Activated CD8-positive, alpha-beta memory T cell treated with anti-CD3 and anti-CD28 coated beads for 36 hours (primary cell): ENCODE measurements at places on chromosomes 4 and X. TPM values are rescaled to one million over a fixed set of nuclear protein-coding genes. Genes with fewer than 3 reads are reported as not detected.

DKK2 gene
- not detected for total RNA-seq

MUC7 gene
- not detected for total RNA-seq

TMEM255A gene
- not detected for total RNA-seq

RGN gene
- total RNA-seq: not detected

DCHS2 gene
- not detected for total RNA-seq

EXOC1L gene
- not detected for total RNA-seq

NUDT11 gene
- total RNA-seq: 2.6 TPM

CTAG1B gene
- not detected for total RNA-seq

PABPC1L2B gene
- total RNA-seq: not detected

TMEM150C gene
- not detected for total RNA-seq

RWDD4 gene
- total RNA-seq: 29.2 TPM

DIPK2B gene
- not detected for total RNA-seq

MAGEB10 gene
- not detected for total RNA-seq

MAGEA2B gene
- not detected for total RNA-seq

CYSLTR1 gene
- total RNA-seq: 0.23 TPM

HOPX gene
- total RNA-seq: 151 TPM

VGLL1 gene
- not detected for total RNA-seq

FRMD7 gene
- total RNA-seq: not detected

GK gene
- 30.9 TPM for total RNA-seq

VEGFC gene
- total RNA-seq: not detected

TCEAL5 gene
- total RNA-seq: not detected

BEX1 gene
- total RNA-seq: 0.44 TPM

IQCM gene
- total RNA-seq: not detected

SPANXN5 gene
- total RNA-seq: not detected

ZNF157 gene
- 0.72 TPM for total RNA-seq

ESX1 gene
- total RNA-seq: not detected
